Motor neuron (in vitro differentiated cells): ENCODE measurements at places on chromosomes 12 and 14.

DNA sequence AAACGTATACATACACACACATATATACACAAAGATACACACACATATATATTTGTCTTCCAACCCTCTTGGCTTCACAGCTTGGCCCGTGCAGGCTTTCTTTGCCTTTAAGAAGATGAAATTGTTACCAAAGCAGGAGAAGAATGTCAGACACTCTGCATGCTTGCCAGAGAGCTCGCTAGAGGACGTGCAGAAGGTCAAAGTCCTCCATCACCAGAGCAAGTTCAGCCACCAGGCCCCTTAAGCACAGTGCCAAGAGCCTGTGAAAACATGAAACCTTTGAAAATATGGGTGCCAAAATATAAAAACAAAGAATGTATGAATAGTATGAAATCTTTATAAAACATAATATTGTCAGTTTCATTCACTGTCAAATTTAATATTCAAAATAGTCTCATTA, 14.9 kb upstream of the MCRS1 start:
- ATAC-seq = no peak

GRCh38 chr12:19376691-19377090, 62.6 kb upstream of the AEBP2 start:
- ATAC-seq = no peak

DNA sequence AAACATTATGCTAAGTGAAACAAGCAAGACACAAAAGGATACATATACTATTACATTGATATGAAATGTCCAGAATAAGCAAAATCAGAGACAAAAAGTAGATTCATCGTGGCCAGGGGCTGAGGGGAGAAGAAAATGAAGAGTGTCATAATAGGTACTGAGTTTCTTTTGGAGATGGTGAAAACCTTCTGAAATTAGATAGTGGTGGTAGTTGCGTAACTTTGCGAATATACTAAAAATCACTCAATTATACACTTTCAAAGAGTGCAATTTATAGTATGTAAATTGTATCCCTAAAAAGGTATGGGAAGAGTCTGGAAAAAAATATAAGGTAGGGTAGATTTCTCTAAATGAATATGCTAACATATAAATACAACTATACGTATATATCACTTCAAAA, 22.2 kb downstream of the KANSL2 start:
- ATAC-seq = no peak

GRCh38 chr12:31337952-31338351, 12.0 kb upstream of the SINHCAF start:
- ATAC-seq = no peak

DNA sequence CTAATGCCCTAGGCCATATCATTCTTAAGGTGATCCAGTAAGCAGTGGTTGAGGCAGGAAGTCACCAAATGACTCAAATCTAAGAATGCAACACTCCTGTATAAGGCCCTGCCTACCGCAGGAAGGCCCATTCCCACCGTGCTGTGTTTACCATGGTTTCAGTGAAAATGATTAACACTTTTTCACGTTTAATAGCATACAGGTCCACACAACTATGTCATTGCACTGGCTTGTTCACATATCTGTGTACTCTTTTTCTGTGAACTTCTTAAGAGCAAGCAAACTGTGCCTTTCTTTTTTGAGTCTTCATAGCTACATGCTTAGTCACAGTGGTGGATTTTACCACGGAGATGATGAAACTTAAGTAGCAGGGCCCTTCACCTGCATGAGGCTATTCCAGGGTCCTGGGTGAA, 214.9 kb downstream of the CNTN1 start:
- no peak for ATAC-seq

DNA sequence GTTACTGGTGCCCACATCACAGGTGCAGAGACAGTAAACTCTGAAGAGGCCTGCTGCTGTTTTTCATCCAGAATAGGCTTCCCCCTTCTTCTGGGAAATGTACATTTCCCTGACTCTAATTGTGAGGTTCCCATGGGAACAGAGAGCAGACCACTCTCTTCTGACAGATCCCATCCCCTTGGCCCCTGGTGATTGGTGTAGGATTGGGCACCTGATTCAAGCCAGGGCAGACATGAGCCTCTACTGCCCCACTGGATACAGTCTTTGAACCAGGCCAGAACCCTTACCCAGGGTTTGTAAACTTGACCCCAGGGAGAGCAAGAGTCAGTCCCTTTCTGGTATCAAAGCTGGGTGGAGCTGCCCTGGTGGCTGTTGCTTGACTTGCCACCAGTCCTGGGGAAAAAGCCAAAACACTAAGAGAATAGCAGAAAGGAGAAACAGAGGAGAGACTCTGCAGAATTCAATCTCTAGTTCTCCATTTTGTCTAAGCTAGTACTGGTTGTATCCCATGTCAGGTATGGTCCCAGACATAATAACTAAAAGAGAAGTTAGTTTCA, 14.8 kb upstream of the NFYB start:
- peak; percentile 62 for ATAC-seq
